ENCODE measurements at places on chromosomes 11 and 22.

GRCh38 chr11:15119352-15119751, 4.6 kb downstream of the INSC start:
- no peak for DNase-seq

- DNase-seq, result no peak
These were observed 42.7 kb downstream of the CELF1 start for GRCh38 chr11:47510209-47510608.

GRCh38 chr11:48683226-48683720, 194.7 kb downstream of the OR4A47 start:
- no peak for DNase-seq

DNA sequence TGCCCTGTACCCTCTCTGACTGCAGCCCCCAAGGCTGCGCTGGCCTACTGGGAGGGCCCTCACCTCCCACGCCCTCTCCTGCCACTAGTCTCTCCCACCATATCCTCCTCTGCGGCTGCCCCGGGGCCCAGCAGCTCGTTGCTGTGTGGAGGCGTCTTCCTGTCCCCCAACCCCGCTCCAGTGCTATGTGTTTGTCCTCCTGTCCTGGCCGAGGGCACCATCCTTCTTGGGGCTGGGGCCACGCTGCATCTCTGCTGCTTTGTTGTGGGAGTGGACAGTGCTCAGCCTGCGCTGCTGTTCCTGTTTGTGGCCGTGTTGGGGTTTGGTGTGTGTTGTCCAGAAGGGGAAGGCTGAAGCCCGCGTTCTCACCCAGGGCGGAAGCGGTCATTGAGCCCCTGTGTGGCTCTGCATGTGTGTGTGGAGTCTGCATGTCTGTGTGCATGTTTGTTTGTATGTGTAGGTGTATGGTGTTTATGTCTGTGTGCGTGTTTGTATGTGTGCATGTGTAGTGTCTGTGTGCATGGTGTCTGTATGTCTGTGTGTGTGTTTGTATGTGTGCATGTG, 15.7 kb downstream of the TPCN2 start:
- DNase-seq, result no peak

DNA sequence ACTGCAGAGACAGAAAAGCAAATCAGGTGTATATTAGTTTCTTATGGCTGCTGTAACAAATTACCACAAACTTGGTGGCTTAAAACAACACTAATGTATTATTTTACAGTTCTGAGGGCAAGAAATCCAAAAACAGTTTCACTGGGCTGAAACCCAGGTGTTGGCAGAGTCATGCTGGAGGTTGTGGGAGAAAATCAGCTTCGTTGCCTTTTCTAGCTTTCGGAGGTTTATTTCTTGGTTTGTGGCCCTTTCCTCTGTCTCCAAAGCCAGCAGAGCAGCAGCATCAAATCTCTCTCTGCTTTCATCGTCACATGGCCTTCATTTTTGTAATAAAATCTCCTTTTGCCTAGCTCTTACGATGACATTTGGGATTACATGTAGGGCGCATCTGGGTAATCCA, 33.0 kb upstream of the OR6M1 start:
- DNase-seq, result no peak

DNA sequence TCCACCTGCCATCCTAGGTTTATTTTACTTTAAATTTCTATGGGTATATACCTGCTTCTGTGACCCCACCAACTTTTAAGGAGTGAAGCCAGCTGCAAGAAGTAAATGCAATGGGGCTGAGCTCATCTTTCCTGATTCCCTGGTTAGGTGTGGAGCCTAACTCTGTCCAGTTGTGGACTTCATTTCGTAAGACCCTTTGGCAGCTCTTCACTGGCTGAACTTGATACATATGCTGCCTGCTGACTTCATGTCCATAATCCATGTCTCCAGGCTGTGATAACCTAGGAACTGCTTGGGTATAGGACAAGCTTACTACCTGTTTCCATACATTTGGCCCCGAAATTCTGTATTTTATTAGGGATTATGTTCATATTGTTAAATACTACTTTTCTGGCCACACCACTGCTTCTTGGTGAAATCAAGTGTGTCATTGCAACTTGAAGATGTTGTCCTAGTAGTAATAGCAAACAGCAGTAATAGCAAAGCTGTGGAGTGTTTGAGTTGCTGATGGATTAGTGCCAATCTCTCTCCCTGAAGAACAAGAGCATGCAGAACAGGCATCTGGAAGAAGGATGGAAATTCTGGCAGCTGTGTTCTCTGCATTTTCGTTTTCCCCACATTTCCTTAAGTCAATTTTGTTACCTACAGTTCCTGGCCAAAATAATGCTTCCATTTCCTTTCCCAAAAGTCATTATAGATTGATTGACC, 31.2 kb downstream of the LDLRAD3 start:
- DNase-seq, result no peak

GRCh38 chr11:107956543-107956942, 28.3 kb downstream of the RAB39A start:
- no peak for DNase-seq

DNA sequence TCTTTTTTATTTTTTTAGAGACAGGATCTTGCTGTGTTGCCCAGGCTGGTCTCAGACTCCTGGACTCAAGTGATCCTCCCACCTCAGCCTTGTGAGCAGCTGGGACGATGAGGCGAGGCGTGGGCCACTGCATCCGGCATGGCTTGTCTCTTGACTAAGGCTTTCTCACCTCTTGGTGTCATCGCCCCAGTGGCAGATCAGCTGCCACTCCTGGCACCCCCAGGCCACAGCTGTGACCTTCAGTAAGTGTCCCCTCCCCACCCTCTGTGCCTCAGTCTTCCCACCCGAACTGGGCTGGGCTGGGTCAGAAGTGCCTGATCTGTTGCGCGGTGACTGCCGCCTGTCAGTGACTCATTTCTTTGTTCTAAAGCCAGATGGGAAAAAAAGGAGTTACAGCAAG, 3.6 kb downstream of the SYNGR1 start:
- DNase-seq, result no peak

DNA sequence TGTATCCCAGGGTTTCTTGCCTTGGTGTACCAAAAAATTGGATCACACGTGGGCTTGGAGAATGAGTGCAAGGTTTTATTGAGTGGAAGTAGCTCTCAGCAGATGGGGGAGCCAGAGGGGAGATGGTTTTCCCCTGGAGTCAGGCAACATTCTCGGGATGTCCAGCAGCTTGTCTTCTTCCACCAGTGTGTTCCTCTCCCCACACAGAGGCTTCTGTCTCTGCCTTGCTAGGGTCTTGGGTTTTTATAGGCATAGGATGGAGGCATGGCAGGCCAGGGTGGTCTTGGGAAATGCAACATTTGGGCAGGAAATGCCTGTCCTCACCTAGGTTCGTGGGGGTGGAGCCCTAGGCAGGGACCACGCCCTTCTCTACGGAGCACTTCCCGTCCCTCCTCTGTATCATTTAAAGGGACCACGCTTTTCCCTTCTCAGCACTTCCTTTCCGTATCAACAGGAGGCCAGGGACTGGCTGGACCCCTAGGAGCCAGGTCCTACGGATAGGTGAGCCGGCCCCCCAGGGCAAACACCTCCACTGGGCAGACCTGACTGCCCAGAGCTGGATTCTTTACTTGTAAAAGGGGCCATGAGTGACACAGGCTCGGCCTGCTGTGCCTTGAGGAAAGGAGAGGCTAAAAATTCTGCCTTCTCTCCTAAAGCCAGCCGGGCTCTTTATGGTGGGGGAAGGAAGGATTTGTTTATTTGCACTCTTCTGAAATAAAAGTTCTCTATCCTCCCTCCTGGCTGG, 55.3 kb upstream of the CCDC188 start:
- peak; percentile 79 for DNase-seq

GRCh38 chr22:48717883-48718817, 1109.5 kb downstream of the BRD1 start:
- DNase-seq, result peak; percentile 17

DNA sequence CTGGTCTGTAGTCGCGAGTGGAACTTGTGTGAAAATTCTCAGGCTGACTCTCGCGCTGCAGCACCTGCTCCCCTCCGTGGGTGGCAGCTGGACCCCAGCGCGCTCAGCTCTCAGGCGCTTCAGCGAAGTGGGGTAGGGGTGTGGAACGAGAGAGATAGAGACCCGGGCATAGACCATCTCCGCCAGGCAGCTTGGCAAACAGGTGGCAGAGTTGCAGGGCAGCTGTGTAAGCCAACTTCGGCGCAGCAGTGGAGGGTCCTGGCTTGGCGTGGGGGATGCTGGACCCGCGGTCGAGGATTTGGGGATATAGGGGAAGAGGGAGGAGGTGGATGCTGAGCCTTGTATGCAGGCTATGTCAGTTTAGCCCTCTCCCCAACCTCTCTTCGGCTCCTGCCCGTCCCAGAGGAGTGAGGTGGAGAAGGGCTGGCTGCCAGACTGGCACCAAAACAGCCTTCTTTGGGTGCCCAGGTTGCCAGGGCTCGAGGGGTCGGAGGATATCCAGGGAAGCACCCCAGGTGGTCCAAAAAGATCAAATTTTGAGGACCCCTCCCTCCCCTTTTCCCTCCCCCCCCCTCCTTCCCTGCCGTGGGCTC, 746 bp upstream of the CALCB start:
- DNase-seq, result no peak

- DNase-seq, result no peak
These were observed 475.8 kb upstream of the LRRC4C start for GRCh38 chr11:41935241-41935640.

- DNase-seq, result no peak
These were observed 35.5 kb upstream of the ST14 start for GRCh38 chr11:130124096-130124495.

- peak; percentile 81 for DNase-seq
These were observed 11.6 kb upstream of the PDE2A start for GRCh38 chr11:72685560-72686480.

DNA sequence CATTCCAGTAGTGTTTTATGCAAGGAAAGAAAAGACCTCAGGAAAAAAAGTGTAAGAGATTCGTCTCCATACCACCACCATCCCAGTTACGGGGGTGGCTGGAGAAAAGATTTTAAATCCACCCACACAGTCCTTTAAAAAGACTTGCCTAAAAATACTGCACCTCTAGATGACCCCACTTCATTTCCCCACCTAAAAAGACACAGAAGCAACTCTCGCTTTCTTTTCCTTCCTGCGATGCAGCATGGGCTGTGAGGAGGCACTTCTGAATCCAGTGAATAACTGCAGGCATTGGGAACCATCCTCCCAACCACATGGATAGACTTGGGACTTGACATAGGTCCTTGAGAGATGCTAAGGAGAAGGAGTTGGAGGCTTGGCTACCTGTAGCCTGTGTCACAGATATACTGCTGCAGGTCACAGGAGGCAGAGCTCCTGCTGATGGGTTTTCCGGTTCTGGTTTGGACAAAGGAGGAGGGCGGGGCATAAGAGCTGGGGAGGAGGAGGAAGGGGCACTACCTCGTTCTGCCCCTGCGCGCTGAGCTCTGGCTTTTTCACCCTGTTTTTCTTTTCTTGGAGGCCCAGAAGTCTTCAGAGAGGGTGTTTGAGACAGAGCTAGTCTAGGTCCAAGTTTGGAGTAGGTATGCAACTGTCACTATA, 285.9 kb downstream of the NTM start:
- no peak for DNase-seq

DNA sequence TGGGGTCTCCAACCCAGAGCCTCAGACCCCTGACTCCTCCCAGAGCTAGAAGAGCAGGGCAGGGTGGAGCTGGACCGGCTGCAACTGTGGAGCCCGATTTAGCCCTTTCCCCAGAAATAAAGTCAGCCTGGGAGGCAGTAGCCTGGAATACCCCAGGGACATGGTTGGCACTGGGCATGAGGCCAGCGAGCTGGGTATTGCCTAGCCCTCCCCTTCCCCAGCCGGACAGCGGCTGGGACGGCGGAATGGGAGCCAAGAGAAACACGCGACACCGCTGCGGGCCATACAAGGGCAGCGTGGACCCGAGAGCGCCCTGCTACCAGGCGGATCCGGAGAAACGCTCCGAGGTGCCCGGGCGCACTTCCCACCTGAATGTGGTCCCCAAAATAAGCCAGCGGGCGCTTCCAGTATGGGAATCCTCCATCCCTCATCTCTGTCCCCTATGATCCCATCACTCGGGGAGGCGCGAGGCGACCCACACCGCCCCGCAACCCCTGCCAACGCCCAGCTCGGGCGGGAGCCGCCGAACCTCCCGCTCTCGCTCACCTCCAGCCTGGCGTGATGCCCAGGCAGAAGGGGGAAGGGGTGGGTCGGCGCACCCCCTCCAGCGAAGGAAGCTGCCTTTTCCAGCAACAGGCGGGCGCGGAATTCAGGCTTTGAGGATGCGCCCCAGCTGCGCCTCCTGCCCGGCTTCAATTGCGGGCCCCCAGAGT, 758 bp downstream of the MCAM start:
- no peak for DNase-seq

DNA sequence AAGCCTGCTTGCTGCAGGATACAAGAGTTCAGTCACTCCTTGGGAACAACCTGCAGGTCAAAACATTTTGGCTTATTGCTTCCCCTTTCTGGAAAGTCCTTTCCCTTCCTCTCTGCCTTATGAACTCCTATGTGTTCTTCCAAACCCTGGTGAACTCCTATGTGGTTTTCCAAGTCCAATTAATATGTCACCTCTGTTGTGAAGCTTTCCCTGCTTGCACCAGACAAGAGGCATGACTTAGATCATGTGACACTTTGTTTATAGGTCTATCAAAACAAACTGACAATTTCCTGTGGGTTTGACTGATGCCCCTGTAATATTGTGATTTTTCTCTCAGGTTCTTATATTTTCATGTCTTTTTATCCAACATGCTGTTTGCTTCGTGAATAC, 64.2 kb downstream of the ENDOD1 start:
- no peak for DNase-seq

GRCh38 chr22:21092797-21093554, 47.2 kb downstream of the LRRC74B start:
- DNase-seq, result no peak

DNA sequence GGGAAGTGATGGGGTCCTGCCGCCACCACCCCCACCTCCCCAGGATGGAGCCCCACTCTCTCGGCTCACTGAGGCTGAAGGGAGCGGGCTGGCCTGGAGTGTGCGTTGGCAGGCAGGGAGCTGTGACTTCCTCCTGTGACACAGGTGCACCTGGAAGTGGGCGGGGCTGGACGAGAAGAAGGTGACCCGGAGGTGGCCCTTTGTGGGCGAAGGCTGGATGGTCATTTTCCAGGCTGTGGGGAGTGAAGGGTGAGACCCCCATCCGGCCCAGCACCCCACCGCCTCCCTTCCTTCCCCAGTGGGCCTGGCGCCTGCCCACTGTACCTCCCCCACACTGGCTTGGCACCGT, 15.3 kb downstream of the IL17REL start:
- no peak for DNase-seq

GRCh38 chr11:73239111-73239521, 21.0 kb downstream of the P2RY2 start:
- DNase-seq, result no peak
